K562 (cell line): ENCODE measurements at places on chromosomes 3 and 15.

DNA sequence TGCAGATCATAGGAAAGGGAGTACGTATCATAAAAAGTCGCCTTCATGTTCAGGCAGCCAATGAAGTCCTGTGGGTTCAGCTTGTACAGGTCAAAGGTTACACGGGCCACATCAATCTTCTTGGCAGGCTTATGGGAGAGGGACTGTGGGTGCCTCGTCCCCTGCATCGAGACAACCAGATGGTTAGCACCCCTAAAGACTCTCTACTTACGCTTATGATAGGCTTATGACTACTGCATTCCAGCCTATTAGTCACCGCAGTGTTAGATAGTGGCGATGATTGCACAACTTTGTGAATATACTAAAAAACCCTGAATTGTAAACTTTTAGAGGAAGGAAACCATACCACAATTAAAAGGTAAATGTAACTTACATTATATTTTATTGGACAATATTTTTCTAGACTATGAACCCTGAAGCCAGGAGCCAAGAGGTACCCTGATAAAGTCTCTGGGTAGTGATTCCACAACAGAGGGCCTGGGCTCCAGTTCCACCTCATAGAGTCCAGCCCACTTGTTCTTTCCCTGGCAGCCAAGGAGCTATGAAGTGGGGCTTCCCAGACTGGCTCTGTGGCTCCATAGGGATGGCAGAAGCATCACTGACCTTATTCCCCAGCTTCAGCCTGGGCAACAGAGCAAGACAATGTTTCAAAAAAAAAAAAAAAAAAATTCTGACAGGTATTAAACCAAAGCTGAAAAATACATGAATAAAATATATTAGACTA lies 2.5 kb upstream of the FANCD2 start:
- no peak for DNase-seq

- DNase-seq, result no peak
Measured at GRCh38 chr15:39270934-39271333, 309.9 kb upstream of the THBS1 start.

DNA sequence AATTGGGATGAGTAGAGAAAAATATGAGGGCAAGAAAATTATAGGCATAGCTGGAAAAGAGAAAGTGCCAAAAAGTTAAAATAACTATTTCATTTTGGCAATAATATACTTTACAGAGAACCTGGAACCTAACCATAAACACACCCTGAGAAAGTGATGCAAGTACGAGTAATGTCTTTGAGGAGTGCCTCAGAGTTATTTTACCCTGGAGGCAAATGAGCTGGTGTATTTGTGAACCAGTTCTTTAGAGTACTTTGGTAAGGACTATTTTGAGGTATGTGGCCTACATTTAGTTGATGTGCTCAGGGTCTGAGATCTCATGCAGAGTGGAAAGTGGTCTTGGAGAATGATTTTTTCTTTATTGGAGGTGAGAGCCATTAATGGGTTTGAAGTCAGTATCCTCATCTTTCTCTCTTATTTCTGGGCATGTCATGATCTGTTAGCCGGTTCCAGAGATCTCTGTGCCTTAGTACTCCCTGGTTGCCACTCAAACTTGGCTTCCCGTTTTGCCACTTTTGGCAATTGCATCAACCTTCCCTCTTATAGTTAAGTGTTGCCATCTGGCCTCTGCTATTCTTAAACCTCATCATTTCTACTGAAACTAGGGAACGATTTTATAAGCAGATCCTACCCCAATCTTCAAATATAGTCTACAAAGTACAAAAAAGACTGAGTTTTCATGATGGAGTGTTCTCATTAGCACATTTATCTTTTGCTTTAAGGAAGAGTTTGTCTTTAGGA lies 145.7 kb downstream of the EPHA6 start:
- DNase-seq, result no peak

DNA sequence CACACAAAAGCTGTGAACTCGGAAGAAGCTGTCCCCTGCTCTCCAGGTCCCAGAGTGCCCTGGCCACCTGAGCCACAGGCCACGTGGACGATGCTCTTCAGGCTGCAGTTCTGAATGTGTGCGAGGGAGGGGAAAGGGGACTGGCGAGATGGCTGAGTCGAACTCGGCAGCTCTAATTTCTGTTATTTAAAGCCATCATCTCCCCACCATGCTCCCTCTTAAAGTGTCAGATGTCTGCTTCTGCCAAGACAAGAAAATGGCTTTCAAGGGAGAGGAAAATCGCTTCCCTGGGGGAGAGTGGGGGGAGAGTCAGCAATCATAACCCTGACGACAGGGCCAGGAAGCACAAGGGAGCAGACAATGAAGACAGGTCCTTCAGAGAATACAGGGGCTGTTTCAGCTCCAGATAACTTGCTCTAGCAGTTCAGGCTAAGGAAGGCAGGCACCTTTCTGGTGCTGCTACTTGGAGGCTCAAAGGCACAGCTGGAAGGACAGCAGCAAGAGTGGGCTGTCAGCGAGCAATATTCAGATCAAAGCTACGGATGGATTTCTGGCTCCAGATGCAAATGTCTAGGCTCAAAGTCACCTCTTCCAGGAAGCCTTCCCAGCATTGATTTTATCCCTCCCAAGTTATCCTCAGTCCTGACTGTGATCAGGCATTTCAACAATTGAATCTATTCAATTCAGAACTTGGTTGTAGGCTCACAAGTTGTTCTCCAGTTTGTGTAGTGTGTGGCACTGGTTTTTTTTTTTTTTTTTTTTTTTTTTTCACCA lies 15.5 kb upstream of the CCDC33 start:
- no peak for DNase-seq

DNA sequence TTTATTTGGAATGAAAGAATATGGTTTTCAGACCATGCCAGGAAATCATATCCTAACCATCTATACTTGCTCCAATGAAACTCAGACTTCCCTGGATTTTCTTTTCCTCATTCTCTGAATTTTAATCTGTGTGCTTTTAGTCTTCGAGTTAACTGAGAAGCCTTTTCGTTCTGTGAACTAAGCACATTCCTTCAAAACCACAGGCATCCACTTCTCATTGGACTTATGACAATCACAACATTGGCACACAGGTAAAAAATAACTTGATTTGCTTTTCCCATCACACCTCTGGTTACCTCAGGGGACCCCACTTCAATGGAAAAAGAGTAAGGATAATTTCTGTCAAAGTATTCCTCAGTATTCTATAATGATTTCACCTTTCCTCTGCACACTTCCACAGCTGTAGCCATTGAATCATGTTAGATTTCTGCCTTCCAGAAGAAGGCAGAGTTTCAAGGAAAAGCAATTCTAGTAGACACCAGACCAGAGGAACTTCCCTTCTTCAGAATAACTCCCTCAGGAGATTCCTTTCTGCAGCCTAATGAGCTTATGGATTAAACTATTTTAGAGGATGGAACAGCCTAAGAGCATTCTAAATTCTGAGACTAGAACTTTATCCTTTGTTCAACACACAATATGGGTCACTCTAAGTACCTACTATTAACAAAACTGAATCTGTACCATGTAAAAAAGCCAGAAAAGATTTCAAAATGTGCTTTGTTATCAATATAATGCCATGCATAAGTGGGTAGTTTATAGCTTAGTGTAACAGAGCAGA lies 15.9 kb downstream of the COMMD2 start:
- DNase-seq, result no peak

DNA sequence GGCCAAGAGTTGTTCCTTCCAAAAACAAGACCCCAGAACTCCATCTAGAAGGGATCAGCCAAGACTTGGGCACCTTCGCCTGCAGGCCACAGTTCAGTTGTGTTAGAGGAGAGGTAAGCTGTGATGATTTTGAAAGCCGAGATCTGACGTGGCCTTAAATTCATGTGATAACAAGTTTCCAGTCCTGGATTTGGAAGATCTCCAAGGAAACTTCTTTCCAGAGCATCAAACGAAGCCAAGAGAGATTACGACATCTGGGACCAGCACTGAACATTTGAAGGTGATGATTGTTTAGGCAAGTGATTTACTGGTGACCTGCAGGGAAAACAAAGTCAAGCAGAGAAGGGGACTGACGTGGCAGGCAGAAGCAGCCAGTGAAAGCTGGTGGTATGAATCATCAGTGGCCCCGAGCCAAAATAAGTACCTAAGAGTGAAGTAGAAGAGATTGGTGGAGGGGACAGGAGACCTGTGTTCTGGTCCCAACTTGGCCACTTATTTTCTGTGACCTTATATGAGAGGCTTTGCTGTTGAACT lies 339.0 kb upstream of the PROK2 start:
- peak; percentile 18 for DNase-seq

GRCh38 chr3:119173325-119173724 lies at the start of gene UPK1B:
Gene UPK1B, plus strand, starts transcription at chr3:119173598. Its CDS starts 13,144 bp downstream, at chr3:119186742.
- DNase-seq, result peak; percentile 37

GRCh38 chr3:107975529-107976201 lies 115.2 kb downstream of the CD47 start:
- DNase-seq, result no peak

DNA sequence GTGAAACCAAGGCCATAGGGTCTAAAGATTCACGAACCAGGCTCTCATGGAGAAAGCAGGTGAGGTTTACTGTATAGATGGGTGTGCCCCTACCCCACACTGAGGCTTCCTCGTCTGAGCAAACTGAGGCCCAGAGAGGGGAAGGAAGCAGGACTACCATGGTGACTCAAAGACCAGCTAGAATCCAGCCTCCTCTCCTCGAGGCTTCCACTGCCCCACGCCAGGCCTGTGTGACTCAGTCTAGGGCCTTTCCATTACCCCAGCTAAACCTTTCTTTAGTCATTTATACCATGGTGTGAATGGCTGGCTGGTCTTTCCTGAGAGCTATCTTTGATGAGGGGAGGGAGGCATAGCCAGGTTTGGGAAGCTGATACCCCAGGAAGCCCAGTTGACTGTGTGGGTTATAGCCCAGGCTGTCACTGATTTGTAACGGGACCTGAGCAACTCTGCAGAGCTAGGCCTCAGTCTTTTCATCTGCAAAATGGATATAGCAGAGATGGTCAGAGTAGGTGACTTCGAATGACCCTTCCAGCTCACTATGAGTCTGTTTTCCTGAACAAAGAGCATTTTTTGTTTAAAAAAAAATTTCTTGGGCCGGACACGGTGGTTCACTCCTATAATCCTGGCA lies 3.0 kb upstream of the RHO start:
- DNase-seq, result no peak

GRCh38 chr15:40982855-40983254 lies 29.6 kb downstream of the CHAC1 start:
- no peak for DNase-seq

- no peak for DNase-seq
Measured at GRCh38 chr15:91018158-91018557, 4.2 kb downstream of the VPS33B start.

DNA sequence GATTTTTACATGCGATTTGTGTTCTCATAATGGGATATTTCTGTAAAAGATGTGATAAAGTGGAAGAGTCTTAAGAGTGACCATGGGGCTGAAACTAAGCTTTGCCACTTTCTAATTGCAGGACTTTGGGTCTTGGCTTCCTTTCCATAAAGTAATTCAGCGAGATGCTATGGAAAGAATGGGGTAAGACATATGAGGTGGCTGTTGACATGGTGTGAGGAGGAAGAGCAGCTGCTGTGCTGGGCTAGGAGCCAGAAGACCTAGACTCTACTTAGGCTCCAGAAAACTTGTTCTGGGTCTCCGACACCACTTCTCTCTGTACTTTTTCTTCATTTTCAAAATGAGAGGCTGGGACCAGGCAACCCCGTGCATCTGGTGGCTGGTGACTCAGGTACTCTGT lies 654.5 kb upstream of the CFAP20DC start:
- DNase-seq, result no peak

GRCh38 chr3:152322756-152323155 lies 54.0 kb downstream of the MBNL1 start:
- no peak for DNase-seq

GRCh38 chr3:72391659-72392058 lies 456.6 kb downstream of the SHQ1 start:
- no peak for DNase-seq

GRCh38 chr3:36494461-36495109 lies 114.3 kb downstream of the STAC start:
- DNase-seq, result no peak

- no peak for DNase-seq
Measured at GRCh38 chr3:58340594-58341244, 8.0 kb downstream of the PXK start.

- no peak for DNase-seq
Measured at GRCh38 chr15:27575521-27575920, 523.6 kb downstream of the OCA2 start.

DNA sequence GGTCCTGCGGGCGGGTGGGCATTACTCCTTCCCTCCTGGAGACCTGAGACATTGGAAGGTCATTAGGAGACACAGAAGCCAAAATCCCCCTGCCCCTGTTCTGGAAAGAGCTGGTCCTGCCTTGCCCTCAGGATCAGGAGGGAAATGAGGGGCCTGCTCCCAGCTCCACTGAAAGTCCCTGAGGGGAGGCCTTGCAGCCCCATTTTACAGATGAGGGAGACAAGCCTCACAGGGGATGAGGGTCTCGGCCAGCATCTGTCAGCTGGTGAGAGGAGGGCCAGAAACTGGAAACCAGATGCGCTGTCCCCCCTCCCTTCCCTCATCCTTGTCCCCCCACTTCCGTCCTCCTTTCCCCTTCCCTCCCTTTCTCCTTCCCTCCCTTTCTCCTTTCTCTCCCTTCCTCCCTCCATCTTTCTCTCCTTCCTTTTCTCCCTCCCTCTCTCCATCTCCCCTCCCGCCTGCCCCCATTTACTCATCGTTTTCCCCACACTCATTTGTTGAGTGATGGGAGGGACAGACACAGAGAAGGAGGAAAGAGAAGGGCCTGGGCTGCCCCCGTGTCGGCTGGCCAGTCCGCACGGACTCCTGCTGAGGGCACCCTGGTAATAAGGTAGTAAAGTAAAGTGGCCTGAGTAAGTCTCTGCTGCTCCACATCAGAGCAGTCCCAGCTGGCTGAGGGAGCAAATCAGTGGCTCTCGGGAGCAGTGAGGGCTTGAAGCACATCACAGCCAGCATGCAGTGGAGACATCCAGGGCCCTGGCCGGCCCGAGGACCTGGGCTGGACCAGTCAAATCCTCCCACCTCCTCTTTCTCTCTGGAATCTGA lies 112.4 kb upstream of the ALDH1A3 start:
- no peak for DNase-seq

GRCh38 chr3:33883951-33884561 lies 85.6 kb downstream of the PDCD6IP start:
- peak; percentile 93 for DNase-seq

DNA sequence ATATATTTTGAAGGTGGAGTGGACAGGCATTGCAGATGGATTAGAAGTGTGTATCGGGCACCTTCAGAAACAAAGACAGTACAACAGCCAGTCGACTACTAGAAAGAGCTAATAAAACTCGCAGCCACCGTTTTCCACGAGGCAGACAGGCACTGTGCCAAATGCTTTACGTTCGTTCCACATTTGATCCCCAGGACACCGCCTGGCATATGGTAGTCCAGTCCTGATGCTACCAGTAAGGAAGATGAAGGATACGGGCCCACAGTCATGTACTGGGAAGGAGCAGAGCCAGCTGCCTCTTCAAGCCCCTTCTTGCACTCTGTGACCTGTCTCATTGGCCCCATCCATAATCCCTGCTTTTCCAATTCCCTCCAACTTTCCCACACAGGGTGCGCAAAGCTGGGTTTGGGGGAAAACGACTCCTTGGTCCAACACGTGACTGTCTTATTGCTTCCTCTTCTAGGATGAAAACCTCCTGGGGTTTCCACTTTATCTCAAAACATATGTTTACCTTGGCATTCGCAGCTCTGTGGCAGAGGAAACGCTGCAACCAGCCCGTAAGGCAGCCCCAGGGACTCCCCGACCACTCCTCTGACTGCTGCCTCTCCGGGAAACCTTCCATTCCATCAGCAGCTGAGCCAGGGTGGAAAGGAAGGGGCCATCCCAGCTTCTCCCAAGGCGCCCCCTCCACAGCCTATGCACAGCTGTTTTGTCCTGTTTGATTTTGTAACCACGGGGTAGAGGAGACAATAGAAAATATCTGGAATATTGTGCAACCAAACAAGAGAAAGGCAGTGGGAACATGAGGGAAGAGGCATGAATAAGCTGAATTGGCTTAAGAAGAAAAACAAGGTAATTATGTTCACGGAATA lies 107.4 kb downstream of the ADAMTS17 start:
- DNase-seq, result no peak
